GM23338 (cell line): ENCODE measurements at places on chromosomes 16 and 17. TPM values are rescaled to one million over a fixed set of nuclear protein-coding genes. Genes with fewer than 3 reads are reported as not detected.

Gene CYGB
- 0.85 and 1.2 TPM in 2 replicates for polyA plus RNA-seq

Gene ZFPM1
- 0.53 and 0.61 TPM in 2 replicates for polyA plus RNA-seq

Gene MC1R
- polyA plus RNA-seq = 0.74 and 0.97 TPM in 2 replicates

Gene WFDC1
- 0.70 and 0.95 TPM in 2 replicates for polyA plus RNA-seq

Gene KRT25
- polyA plus RNA-seq = not detected in 2 replicates

Gene ATP1B2
- 33.1 and 35.3 TPM in 2 replicates for polyA plus RNA-seq

Gene FOXJ1
- polyA plus RNA-seq = 2.3 and 2.8 TPM in 2 replicates

Gene PAFAH1B1
- polyA plus RNA-seq = 71.7 and 84.4 TPM in 2 replicates

- DNase-seq = no peak
Measured at GRCh38 chr17:15377200-15377599, 35.8 kb upstream of the TEKT3 start.

- DNase-seq = no peak
Measured at GRCh38 chr16:88049561-88050545, 98.6 kb downstream of the BANP start.

DNA sequence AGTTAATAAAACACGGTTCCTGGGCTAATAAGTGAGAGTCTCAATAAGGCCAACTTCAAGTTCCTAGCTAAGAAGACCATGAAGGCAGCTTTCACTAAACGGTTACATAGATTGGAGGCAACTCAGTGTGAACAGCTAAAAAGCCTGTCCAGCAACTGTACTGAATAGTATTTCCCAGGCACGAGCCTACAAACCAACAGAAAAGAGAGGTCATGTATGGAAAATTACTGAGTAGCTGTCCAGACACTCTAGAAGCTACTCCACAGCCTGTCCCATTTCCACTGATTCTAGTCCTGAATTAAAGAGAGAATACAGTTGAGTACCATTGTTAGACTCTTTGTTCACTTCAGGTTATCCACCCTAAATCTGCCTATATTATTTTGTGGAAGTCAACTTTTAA lies 36.5 kb upstream of the C17orf78 start:
- no peak for DNase-seq

GRCh38 chr16:67555795-67556212 lies 6.5 kb upstream of the CTCF start:
- DNase-seq = no peak

DNA sequence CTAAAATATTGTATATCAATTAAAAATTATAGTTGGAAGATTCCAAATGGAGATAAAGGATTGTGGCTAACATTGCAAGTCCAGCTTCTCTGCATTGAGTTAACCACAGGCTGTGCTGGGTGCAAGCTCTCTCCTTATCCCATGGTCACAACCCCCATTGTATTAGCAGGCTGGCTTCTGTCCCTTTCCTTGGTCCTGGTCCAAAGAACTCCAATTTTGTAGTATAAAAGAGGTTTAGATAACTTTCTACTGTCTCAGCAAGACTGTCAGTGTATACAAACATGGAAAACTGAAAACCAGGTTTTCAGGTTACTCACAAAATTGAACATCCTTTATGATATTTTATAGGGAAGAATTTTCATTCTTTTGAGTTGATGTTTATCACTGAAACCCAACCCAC lies 76.6 kb upstream of the HS3ST3A1 start:
- no peak for DNase-seq

- no peak for DNase-seq
Measured at GRCh38 chr16:68658341-68658973, 13.3 kb downstream of the CDH3 start.

DNA sequence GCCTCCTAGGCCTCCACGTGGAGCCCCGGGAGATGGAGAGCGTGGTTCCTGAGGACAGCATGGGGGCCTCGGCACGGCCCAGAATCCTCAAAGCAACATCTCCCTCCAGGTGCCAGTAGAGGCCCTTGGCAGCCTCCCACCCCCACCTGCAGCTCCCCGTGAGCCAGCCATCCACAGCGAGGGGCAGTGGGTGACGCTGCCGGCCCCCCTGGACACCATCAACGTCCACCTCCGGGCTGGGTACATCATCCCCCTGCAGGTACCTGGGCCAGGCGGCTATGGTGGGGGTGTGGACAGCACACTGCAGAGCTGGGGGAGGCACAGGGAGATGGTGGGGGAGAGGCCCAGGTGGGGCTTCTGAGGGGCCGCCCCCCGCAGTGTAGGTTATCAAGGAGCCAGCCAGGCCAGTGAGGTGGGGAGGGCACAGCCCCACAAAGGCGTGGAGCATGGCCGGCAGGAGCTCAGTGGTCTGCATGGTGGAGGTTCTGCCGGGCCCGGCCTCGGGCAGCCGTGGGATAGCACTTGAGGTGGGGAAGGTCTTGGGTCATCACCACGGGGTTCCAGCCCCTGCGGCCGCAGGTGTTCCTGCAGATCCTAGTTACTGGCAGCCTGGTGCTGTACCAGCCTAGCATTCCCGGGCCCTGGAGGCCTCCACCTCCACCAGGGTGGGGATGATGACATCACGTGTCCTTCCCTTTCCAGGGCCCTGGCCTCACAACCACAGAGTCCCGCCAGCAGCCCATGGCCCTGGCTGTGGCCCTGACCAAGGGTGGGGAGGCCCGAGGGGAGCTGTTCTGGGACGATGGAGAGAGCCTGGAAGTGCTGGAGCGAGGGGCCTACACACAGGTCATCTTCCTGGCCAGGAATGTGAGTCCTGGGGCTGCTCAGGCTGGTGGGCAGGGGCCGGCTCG lies 16.4 kb downstream of the GAA start:
- no peak for DNase-seq

GRCh38 chr17:66190738-66191592 lies 968 bp downstream of the CEP112 start:
- DNase-seq = no peak

DNA sequence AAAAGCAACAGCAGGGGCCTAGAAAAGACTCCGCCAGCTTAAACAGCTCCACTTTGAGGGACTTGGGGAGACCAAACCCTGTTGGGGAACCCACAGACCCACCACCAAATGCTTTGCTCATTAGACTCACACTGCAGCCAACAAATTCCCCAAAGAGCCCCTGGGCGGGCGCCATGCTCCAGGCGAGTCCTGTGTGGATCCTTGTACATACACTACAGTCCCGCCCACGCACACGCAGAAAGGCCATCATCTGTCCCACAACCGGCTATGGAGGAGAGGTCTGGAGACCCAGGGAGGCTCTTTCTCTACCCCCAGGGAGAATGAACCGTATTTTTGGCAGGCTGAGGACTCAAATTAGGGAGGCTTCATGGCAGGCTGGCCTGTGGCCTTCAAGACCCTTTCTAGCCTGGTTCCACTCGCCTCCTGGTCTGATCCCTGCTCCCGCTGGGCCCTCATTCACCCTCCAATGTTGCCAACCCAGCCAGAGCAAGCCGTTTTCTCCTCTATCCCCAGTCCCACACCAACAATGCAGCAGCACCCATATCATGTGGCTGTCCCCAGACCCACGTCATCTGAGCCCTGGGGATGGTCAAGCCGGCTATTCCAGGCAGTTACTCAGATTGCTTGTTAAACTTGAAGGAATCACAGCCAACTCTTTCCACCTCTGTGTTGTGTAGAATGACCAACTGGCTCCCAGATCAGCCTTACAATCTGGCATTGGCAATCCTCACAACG lies 27.2 kb downstream of the ZNF423 start:
- no peak for DNase-seq

DNA sequence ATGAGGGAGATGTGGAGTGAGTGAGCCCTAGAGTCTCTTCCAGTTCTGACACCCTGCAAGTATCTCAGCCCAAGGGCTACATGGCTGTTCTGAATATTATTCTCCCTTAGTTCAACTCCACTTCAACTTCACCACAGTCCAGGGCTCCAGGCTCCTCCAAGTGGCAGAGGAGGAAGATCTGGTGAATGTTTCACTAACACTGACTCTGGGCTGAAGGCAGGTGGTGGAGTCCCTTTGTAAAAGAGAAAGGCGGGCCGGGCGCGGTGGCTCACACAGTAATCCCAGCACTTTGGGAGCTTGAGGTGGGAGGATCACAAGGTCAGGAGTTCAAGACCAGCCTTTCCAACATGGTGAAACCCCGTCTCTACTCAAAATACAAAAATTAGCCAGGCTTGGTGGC lies 13.6 kb downstream of the CCDC92B start:
- DNase-seq = no peak
